ENCODE measurements at places on chromosomes 13 and 19.

DNA sequence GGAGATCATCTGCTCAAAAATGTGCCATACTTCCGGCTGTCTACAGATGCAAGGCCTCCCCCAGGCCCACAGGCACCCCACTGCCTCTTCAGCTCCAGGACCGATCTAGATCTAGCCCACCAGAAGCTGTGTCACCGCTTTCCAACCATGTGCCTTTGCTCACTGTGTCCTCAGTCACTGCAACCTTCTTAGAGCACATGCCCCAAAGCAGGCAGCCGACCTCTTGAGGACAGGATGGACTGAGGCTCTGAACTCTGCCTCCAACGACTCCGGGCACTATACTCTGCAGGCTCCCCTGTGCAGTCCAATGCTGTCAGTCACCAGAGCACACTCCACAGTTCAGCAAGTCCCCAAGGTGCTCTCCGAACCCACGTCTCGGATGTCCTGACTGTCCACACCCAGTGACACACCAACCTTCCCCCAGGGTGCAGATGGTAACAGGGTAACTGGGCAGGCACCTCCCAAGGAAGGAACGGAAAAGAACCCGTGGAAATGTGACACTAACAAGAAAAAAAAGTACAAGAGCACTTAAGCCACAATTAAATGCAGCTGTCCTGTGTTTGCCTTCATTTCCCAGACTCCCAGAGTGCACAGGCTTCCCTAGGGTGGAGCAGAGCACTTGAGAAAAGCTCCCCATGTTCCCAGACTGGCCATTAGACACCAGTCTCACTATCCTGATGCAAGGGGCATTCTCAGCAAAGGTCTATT is 4.8 kb downstream of the STK24 start:
- DNase-seq, result peak; percentile 36

GRCh38 chr19:50506700-50507099 is 4.3 kb downstream of the JOSD2 start:
- no peak for DNase-seq

DNA sequence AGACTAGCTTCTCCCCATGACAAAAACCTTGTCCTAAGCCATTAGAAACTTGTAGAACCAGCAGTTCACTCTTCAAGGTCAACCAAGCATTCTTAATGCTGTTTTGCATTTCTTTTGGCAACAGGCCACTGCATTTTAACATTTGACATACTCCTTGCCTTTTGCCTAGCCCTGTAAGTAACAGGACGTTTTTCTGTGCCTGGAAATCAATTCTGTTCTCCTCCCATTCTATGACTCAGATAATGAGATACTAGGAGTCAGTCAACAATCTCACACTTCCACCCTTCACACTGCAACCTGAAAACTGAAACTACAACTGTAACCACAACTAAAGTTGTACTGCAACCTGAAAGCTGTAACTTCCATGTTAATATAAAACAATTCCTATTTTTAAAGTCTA is 268.7 kb downstream of the MZT1 start:
- no peak for DNase-seq

- DNase-seq, result no peak
These were observed 469 bp downstream of the ABHD17A start for GRCh38 chr19:1884719-1885334.

DNA sequence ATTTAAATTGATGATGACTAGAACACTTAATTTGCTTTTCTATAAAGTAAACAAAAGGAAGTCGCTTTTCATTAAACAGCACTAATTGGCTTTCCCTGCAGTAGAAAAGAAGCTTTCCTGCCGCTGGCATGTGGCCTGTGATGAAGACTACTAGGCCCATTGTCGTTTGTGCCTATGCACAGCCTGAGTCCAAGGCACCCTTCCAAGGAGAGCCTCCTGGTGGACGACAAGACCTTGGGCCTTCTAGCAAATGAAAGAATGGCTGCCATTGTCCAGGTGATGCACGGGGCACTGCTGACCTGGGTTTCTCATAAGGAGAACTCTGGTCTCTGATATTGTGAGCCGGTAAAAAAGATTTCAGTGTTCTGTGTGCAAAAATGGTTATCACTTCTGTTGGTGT is 233.0 kb downstream of the COL4A1 start:
- no peak for DNase-seq

- no peak for DNase-seq
These were observed 11.7 kb downstream of the SLC27A1 start for GRCh38 chr19:17481986-17482385.

DNA sequence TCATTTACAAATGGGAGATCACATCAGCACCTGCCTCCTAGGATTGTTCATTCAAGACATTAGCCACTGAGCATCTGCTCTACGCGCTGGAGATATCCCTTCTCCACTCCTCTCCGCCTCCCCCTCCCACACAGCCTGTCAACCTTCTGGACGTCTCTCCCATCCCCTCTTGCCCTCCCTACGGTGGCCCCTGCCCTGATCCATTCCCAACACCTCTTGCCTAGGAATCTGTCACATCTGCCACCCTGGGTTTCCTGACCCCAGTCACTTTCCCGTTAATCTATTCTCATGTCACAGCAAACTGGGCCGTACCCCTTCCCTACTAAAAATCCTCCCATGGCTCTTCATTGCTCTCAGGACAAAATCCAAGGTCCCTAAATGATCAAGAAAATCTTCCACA is 10.3 kb downstream of the DYRK1B start:
- DNase-seq, result no peak

DNA sequence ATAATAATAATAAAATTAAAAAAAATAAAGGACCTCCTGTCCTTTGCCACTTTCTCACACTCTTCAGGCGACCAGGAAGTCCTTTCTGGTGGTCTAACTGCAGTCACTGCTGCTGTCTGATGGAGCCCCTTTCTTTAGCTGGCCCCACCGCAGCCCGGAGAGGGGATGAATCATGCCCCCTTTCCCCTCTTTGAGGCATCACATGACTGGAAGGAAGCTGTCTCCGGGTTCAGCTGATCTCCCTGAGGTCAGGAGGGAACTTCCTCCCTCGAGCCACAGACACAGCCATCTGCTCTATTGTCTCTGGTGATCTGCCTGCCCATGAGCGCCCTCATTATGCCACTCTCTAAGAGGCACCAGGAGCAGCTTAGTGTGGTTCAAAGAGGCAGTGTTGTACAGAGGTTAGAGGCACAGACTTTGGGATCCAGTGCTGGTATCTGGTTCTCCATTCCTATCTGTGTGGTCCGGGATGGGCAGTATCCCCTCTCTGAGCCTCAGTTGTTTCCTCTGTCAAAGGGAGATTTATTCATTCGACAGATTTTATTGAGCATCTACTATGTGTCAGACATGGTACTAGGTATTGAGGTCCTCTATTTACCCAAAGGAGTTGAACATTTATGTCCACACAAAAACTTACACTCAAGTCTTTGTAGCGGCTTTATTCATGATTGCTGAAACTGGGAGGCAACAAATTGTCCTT is 30.0 kb downstream of the VAV1 start:
- DNase-seq, result peak; percentile 66

DNA sequence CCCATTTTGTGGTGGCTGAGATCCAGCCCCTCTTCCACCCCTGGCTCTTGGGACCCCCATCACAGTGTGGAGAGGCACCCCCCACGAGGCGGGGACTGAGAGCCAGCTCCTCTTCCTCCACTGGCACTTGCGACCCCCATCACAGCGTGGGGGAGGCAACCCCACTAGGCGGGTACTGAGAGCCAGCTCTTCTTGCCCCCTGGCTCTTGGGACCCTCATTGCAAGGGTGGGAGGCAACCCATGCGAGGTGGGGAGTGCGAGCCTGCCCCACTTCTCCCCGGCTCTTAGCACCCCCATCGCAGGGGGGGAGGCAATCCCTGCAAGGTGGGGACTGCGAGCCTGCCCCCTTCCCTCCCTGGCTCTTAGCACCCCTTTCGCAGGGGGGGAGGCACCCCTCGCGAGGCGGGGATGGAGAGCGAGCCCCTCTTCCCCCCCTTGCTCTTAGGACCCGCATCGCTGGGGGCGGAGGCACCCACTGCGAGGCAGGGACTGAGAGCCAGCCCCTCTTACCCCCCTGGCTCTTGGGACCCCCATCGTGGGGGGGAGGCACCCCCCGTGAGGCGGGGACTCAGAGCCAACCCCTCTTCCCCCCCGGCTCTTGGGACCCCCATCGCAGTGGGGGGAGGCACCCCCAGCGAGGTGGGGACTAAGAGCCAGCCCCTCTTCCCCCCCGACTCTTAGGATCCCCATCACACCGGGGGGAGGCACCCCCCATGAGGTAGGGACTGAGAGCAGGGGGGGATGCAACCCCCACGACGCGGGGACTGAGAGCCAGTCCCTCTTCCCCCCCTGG is 364.6 kb upstream of the SPRY2 start:
- DNase-seq, result no peak

- no peak for DNase-seq
These were observed 6.6 kb upstream of the DAPK3 start for GRCh38 chr19:3977242-3978143.

DNA sequence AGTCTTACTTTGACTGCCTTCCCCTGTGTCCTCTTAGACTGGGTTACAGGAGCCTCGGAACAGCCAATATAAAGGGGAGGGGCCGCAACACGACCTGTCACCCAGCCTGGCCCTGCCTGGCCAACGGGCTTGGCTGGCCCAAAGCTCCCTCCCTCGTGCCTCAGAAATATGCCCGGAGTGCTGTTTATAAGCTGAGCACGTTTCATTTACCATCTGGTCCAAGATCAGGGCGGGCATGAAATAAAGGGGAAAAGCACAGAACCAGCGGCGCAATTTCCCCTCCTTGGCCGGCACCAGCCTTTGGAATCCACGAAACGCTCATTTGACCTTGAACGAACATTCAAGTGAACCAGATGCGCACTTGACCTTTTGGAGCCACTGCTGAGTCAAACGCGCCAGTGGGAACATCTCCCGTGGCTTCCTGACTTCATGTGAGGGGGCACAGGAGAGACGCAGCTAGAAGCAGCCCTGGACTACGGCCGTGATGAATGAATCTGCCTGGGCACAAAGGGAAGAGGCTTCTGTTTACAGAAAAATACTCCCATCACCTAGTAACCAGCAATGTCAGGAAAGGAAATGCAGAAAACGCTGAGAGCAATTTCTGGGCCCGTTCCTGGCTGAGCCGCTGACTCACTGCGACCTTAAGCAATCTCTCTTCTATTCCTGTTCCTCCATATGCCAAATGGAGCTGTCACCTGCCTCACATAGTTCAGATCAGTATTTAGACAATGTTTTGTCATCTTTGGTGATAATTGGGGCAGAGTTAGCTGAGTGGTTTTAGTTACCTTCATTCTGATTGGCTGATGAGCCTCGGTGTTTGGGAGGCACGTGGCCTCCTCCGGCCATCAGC is 53.3 kb downstream of the RFX2 start:
- DNase-seq, result no peak

- no peak for DNase-seq
These were observed 9.0 kb downstream of the LPAR6 start for GRCh38 chr13:48403913-48404312.

DNA sequence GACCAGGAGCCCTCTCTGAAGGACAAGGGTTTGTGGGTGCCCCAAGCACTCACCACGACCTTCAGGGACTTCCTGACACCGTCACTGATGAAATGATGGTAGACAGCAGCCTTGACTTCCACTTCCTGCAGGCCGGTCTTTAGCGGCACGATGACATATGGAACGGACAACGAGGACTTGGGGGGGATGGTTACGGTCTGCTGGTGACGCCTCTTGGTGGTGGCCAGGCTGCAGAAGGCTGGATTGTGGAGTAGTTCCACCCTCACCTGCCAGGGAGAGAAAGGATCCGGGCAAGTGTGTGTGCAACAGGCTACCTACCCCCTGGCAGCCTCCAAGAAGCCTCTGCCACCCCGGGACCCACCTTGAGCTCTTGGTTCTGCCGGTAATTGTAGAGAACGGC is 23.2 kb downstream of the C3 start:
- DNase-seq, result no peak

DNA sequence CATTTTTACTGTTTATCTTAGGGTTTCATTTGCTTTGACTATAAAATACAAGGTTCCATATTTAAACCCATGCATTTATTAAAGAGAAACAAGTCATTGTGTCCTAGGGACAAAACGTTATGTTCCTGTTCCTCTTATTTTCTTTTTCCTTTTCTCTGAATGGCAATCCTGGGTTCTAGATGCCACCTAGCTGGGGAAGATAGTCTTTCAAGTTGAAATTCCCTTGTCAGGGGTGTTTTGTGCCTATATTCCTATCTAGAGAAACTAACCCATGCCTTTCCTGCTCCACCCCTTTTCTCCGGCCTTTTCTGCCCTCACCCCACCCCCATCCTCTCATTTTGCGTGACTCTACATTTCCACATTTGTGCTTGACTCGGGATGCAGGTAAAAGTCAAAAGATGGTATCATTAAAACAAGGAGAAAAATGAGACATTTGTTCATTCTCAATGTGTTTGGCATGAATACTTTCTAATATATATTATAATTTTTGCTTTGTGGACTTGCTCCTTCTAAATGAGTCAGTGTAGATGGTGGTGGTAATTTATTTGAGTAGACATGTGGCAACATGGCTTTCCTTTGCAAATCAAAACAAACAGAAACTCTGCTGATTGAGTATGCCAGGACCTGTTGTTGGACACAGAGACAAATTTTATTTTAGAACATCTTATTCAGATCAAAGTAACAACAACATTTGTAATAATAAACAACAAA is 26.8 kb upstream of the STARD13 start:
- no peak for DNase-seq

GRCh38 chr13:37534181-37534580 is 64.4 kb downstream of the POSTN start:
- DNase-seq, result no peak

- DNase-seq, result peak; percentile 45
These were observed 1.5 kb downstream of the KMT5C start for GRCh38 chr19:55341171-55341588.

DNA sequence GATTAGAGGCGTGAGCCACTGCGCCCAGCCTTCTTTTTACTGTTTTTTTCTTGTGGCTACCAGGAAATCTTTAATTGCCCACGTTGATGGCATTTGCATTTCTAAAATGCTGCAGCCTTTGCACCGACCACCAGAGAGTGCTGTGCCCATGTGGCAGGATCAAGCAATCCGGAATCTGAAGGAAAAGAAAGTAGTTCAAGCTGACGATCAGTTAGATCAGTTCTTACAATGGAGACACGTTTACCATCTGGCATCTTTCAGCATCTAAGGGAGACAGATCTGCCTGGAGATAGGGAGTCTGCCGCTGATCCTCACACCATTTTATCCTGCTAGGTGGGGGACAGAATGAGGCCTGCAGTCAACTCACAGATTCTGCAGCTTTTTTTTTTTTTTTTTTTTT is 19.9 kb downstream of the TINCR start:
- no peak for DNase-seq

GRCh38 chr19:31307071-31307669 is 42.1 kb downstream of the TSHZ3 start:
- DNase-seq, result no peak

DNA sequence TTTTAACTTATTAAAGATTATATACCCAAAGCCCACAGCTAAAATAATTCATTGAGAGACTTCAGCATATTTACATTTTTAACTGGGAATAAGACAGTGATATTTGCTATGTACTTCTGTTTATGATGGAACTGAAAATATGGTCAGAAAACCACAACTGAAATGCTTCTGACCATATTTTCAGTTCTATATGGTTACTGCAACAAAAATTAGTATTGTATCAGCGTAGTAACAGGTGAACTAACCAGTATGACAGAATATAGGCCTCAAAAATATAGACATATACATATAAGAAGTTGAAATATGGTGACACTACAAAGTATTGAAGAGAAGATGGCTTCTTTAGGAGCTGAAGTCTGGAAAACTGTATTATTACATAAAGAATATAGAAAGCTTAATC is 857.4 kb downstream of the OLFM4 start:
- no peak for DNase-seq

GRCh38 chr19:41774515-41774980 is 19.2 kb downstream of the CEACAM6 start:
- peak; percentile 22 for DNase-seq

- DNase-seq, result no peak
These were observed 45.0 kb downstream of the SLC15A1 start for GRCh38 chr13:98707281-98707999.

GRCh38 chr13:80707000-80707983 is 366.4 kb upstream of the SPRY2 start:
- DNase-seq, result no peak

All from T-helper 17 cell (primary cell).